T1000 (cell line): ENCODE measurements at places on chromosomes 11 and 22.

DNA sequence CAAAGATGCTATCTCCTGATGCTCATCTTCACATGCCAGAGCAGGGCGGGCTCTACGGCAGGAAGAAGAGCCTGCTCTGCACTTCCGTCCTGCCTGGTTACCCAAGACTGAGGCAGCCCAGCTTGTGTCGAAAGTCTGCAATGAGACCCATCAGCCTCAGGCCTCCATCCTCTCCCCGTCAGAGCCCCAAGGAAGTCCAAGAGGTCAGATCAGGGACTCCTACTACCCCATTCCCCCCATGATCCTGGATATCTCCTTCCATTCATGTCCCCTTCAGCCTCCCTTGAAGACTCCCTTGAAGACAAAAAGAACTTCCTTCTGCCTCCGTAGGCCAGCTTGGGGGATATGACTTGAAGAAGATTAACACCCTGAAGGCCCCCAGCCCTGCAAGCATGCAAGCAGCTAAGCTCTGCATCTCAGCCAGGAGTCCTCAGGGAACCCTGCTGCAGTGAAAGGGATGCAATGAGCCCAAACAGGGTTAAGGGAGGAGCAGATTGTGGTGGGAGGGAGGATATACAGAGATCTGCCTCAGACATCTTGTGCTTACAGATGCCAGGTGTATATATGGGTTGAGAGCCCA is 85.6 kb downstream of the TRIM29 start:
- no peak for DNase-seq

- no peak for DNase-seq
Measured at GRCh38 chr11:12473381-12473780, 96.0 kb downstream of the PARVA start.

GRCh38 chr11:68321293-68322051 is 9.1 kb downstream of the LRP5 start:
- DNase-seq, result no peak

DNA sequence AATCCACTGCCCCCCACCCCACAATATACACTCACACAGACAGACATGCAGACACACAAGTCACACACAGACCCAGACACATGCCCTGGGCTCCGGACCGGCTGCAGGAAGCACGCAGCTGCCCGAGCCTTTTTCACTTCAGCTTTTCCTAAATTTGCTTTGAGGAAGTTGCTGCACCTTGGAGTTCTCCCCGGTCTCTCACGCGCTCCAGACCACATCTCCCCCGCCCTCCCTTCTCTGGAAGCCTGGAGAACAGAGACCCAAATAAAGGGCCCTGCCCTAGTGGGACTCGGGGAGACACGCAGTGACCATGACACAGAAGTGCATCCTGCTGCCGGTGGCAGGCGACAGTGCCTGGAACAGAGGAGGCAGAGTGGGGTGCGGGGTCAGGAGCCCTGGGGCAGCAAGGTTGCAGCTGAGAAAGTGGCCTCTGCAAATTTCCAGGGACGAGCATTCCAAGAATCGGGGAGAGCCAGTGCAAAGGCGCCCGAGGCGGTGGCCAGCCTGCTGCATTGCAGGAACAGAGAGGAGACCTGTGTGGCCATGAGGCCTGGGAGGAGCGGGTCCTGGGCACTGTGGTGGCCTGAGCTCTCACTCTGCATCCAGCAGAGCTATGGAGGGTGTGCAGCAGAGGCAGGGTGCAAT is 19.1 kb downstream of the RPL3 start:
- no peak for DNase-seq

DNA sequence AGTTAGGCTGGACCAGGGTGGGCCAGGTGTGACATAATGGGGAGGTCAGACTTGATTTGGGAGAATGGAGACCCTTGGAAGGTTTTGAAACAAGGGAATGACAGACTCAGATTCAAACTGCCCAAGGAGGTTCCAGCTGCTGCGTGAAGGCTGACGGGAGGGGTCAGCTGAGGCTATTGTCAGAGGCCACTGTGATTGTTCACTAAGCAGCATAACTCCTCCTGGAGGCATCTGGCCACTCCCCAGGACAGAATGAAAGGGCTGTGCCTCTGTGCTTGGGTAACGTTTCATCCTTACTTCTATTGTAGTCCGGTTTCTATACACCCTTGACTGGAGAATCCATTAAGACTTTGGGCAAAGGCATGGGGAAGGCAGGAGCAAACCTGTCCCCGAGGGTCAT is 126.6 kb downstream of the DSCAML1 start:
- no peak for DNase-seq

GRCh38 chr11:106276126-106276525 is 198.7 kb downstream of the AASDHPPT start:
- DNase-seq, result no peak

DNA sequence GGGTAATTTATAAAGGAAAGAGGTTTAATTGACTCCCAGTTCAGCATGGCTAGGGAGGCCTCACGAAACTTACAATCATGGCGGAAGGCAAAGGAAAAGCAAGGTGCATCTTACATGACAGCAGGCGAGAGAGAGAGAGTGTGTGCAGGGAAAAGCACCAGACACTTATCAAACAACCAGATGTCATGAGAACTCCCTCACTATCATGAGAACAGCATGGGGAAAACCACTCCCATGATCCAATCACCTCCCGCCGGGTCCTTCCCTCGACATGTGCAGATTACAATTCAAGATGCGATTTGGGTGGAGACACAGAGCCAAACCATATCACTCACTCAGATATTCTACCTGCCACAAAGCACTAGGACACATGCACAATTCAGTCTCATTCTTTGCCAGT is 48.1 kb upstream of the HMGXB4 start:
- DNase-seq, result no peak

DNA sequence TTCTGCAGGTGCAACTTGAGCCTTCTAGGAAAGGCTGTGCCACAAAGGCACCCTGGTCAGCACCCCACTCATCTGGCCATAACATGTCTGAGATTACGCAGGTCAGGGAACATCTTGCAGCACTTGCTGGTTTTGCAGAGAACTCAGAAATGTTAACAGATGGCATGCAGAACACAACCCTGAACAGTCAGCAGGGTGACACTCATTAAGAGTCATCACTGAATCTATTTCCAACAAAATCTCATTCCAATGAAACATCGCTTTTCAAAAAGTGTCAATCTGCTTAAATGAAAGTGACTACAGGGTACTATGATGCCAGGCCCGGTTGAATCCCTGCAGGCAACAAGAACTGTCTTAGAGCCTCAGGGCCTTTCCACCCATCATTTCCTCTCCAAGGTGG is 369.8 kb upstream of the CCDC90B start:
- DNase-seq, result no peak

DNA sequence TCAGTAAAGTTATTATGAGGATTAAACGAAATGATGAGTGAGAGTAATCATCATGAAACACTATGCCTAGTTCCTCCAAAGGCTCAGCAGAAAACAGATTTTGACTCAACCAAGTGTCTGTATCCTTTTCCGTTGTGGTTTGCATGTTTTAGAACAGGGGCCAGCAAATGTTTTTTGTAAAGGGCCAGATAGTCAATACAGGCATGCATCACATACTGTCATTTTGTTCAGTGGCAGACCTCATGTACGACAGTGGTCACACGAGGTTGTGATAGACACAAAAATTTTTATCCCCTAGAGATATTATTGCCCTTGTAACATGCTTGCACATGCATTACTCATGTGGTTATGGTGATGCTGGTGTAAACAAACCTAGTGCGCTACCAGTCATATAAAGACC is 81.9 kb upstream of the SLC25A18 start:
- DNase-seq, result no peak

- no peak for DNase-seq
Measured at GRCh38 chr22:37657590-37658132, 862 bp upstream of the PDXP start.

DNA sequence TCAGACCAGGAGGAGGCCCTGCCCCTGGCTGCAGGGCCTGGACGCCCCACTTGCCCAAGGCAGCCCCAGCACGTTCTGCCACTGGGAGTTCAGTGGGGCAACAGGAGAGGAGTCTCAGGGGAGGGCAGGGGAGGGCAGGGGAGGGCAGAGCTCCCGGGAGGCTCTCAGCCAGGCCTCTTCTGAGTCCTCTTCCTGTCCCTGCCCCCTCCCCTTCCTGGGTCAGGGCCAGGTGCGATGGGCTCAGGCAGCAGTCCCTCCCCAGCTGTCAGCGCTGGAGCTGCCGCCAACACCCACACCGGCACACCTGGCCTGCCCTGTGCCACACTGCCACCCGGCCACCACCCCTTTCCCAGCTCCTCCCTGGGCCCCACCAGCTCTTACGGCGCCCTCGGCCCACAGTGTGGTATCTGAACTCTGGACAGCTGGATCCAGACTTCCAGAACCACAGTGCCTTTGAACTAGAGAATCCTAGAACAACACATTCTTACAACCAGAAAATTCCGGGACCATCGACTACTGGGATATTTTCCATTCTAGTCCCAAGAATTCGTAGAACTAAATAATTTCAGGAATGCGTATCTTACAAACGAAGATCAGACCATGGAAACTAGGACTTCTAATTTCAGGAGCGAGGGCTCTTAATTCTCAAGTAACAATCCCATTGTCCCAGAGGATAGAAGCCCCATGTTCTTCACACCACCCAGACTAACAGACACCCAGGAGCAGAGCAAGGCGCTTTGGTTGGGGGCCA is 21.8 kb downstream of the RPL3 start:
- no peak for DNase-seq

GRCh38 chr11:43177975-43178374 is 133.8 kb upstream of the API5 start:
- no peak for DNase-seq
